Thoracic aorta (tissue), 2 donors: ENCODE measurements at places on chromosomes 2 and 18. TPM values are rescaled to one million over a fixed set of nuclear protein-coding genes. Genes with fewer than 3 reads are reported as not detected.

Gene APOB
- total RNA-seq = 6.1 TPM

Gene POTEJ
- total RNA-seq = not detected

Gene MORN2
- 15.5 TPM for total RNA-seq

Gene ATOH8
- total RNA-seq = 207 TPM

Gene FBXO48
- total RNA-seq = 0.56 TPM

Gene EVA1A
- not detected for total RNA-seq

GRCh38 chr2:85326406-85327159, 1.2 kb downstream of the TGOLN2 start:
- H3K4me3 ChIP-seq = peak overlapping the region; percentile 84
- H3K27ac ChIP-seq = peak overlapping the region; percentile 89
- peaks cover 29% of the 10 kb centered on the region for H3K36me3 ChIP-seq
- no peaks in the 10 kb centered on the region for H3K27me3 ChIP-seq

DNA sequence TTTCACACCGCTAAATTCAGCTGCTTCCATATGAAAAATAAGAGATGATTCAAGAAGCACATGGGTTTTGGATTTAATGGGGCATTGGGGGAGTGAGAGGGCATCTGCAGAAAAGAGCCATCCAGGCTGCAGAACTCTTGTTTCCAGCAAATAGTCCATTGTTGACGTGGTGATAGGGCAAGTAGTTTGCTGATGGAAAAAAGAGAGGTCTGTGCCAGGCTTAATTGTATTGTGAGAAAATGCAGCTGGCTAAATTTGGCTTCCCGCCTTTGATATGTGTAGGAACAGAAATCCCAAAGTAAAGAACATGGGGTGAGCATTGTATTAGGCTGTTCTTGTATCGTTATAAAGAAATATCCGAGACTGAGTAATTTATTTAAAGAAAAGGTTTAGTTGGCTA, 199.5 kb downstream of the SETBP1 start:
- no peak overlapping the region for H3K27ac ChIP-seq
- no peaks in the 10 kb centered on the region for H3K27me3 ChIP-seq
- H3K4me3 ChIP-seq = no peak overlapping the region
- H3K4me1 ChIP-seq = peaks cover 6% of the 10 kb centered on the region
- H3K36me3 ChIP-seq = no peaks in the 10 kb centered on the region
- DNase-seq = no peak

- H3K4me1 ChIP-seq = no peaks in the 10 kb centered on the region
- no peaks in the 10 kb centered on the region for H3K36me3 ChIP-seq
- no peak overlapping the region for H3K27ac ChIP-seq
Observed at GRCh38 chr18:64929036-64929435, 780.1 kb upstream of the LINC00305 start.

DNA sequence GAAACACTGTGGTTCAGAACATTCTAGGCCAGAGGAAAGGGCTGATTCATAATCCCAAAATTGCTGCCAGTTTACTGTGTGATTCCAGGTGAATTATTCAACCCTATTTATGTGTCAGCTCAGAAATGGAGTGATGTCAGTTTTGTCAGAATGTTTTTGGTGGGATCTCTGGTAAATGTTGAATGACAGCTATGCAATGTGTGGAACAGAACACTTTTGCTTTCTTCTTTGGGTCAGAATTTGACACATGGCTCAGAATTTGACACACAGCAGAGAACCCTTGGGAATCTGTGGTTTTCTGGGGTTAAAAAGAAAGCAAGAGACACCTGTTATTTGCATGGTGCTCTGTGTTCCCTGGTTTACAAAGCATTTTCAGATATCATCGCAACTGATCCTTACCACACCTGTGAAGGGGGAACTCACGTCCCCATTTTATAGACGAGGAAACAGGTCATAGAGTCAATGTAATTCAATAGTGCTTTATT, 1.6 kb upstream of the MTA3 start:
- H3K27me3 ChIP-seq = no peaks in the 10 kb centered on the region
- no peak for DNase-seq
- H3K27ac ChIP-seq = peak overlapping the region; percentile 61
- H3K4me3 ChIP-seq = no peak overlapping the region

- no peaks in the 10 kb centered on the region for H3K36me3 ChIP-seq
- DNase-seq = no peak
- no peak overlapping the region for H3K27ac ChIP-seq
- no peaks in the 10 kb centered on the region for H3K27me3 ChIP-seq
Observed at GRCh38 chr18:12768625-12769024, 65.8 kb downstream of the PSMG2 start.

GRCh38 chr2:134190807-134191203, 63.1 kb upstream of the MGAT5 start:
- H3K36me3 ChIP-seq = no peaks in the 10 kb centered on the region
- peak overlapping the region; percentile 22 for H3K27ac ChIP-seq
- peaks cover 61% of the 10 kb centered on the region for H3K4me1 ChIP-seq
- H3K4me3 ChIP-seq = no peak overlapping the region
- H3K27me3 ChIP-seq = no peaks in the 10 kb centered on the region

DNA sequence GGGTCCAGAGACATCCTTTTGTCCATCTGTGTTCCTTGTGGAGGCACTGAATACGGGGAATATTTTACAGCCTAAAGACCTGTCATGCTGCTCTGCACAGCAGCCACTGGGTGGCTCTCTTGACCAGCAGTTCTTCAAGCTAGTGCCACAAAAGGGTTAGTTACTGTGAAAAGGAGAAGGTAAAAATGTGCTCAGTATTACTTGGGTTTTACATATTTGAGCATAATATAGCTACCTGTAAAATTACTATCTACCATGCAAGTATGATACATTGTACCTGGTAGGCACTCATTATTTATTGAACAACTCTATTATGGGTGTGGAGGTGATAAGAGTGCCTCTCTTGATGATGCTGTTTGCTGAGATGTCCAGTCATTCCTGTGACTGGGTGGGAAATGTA, 23.6 kb downstream of the FZD5 start:
- H3K4me3 ChIP-seq = no peak overlapping the region
- peaks cover 5% of the 10 kb centered on the region for H3K36me3 ChIP-seq
- no peak for DNase-seq
- H3K27ac ChIP-seq = no peak overlapping the region

- H3K4me1 ChIP-seq = peaks cover 25% of the 10 kb centered on the region
- H3K4me3 ChIP-seq = no peak overlapping the region
- H3K27ac ChIP-seq = peak overlapping the region; percentile 78
- DNase-seq = no peak
- no peaks in the 10 kb centered on the region for H3K27me3 ChIP-seq
Observed at GRCh38 chr18:34880882-34881834, 160.1 kb upstream of the MAPRE2 start.

DNA sequence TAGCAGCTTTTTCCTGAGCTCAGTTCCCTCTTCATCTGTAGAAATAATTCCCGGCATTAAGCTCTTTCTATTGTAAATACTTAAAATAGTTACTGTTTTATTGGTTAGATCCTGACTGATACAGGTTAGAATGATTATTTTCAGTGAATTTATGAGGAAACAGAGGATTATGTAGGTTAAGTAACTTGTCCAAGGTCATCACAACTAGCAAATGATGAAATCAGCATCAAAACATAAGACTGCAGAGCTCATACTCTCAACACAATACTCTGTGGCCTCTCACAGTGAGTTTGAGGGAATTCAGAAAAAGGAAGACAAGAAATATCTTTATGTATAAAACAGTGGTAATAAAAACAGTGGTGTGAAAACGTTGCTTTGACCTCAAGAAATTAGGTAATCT, 113.2 kb upstream of the DLX2 start:
- DNase-seq = no peak
- no peaks in the 10 kb centered on the region for H3K4me1 ChIP-seq
- H3K27ac ChIP-seq = no peak overlapping the region
- no peak overlapping the region for H3K4me3 ChIP-seq
- no peaks in the 10 kb centered on the region for H3K36me3 ChIP-seq

- no peak for DNase-seq
- H3K4me1 ChIP-seq = no peaks in the 10 kb centered on the region
- no peaks in the 10 kb centered on the region for H3K27me3 ChIP-seq
- H3K27ac ChIP-seq = no peak overlapping the region
- H3K36me3 ChIP-seq = no peaks in the 10 kb centered on the region
Observed at GRCh38 chr2:189933911-189934399, 128.6 kb downstream of the MSTN start.

- peak overlapping the region; percentile 35 for H3K4me3 ChIP-seq
- peaks cover 4% of the 10 kb centered on the region for H3K4me1 ChIP-seq
- peaks cover 23% of the 10 kb centered on the region for H3K36me3 ChIP-seq
- no peaks in the 10 kb centered on the region for H3K27me3 ChIP-seq
Observed at GRCh38 chr2:217988014-217988839, 14.6 kb downstream of the TNS1 start.

DNA sequence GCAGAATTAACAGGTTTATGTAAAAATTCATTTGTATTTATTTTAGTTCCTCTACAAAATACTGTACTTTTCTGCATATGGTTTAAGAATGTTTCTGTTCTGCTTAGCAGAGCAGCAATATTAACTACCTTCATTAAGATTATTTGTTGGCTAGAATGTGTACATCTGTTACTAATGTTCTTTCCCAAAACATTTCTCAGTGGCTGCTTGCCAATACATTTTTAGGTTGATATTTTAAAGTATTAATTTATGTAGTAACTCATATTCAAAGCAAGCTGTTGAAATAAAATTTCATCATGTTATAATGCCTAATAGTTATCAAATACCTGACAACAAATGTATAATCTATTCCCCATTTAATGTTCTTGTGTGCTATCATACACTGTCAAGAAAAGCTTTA, 40.3 kb downstream of the PRKD3 start:
- no peaks in the 10 kb centered on the region for H3K36me3 ChIP-seq
- no peak for DNase-seq
- H3K27ac ChIP-seq = no peak overlapping the region
- H3K4me1 ChIP-seq = peaks cover 18% of the 10 kb centered on the region

DNA sequence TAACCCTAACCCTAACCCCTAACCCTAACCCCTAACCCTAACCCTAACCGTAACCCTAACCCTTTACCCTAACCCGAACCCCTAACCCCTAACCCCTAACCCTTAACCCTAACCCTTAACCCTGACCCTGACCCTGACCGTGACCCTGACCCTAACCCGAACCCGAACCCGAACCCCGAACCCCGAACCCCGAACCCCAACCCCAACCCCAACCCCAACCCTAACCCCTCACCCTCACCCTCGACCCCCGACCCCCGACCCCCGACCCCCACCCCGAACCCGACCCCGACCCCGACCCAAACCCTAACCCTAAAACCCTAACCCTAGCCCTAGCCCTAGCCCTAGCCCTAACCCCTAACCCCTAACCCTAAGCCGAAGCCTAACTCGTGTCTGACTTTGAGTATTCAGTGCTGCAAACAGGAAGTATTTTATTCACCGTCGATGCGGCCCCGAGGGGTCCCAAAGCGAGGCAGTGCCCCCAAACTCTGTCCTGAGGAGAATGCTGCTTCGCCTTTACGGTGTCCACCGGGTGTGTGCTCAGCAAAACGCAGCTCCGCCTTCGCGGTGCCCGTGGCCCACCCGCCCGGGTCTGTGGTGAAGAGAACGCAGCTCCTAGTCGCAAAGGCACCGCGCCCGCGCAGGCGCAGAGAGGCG, 36.0 kb downstream of the FAM110C start:
- H3K4me1 ChIP-seq = no peaks in the 10 kb centered on the region
- H3K27me3 ChIP-seq = no peaks in the 10 kb centered on the region
- no peak overlapping the region for H3K4me3 ChIP-seq
- DNase-seq = no peak
- H3K27ac ChIP-seq = no peak overlapping the region

- H3K36me3 ChIP-seq = no peaks in the 10 kb centered on the region
- no peak overlapping the region for H3K4me3 ChIP-seq
Observed at GRCh38 chr2:143564419-143564818, 435.2 kb downstream of the ARHGAP15 start.

DNA sequence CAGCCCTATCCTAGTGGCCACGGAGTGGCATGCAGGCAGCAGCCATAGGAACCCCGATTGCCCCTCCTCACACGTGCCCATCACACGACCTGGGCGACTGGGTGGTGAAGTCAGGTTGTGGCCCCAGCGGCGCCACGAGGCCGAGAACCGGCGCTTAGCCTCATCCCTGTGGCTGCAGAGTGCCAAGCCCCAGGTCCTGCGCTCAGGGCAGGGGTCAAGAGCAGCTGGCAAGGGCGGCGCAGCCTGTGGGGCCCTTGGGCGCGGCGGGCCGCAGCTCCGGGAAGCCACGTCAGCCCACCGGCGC, 73.3 kb downstream of the RPIA start:
- DNase-seq = no peak
- H3K27me3 ChIP-seq = no peaks in the 10 kb centered on the region
- H3K36me3 ChIP-seq = no peaks in the 10 kb centered on the region
- no peak overlapping the region for H3K27ac ChIP-seq
- H3K4me3 ChIP-seq = no peak overlapping the region
